ENCODE measurements at places on chromosomes 11 and 22. TPM values are rescaled to one million over a fixed set of nuclear protein-coding genes. Genes with fewer than 3 reads are reported as not detected.

GRCh38 chr11:75840522-75840921, 25.5 kb downstream of the UVRAG start:
- H3K36me3 ChIP-seq = peaks cover 16% of the 10 kb centered on the region
- H3K4me1 ChIP-seq = peaks cover 6% of the 10 kb centered on the region
- DNase-seq = no peak

- no peak for DNase-seq
- H3K4me1 ChIP-seq = peaks cover 3% of the 10 kb centered on the region
- H3K27ac ChIP-seq = no peak overlapping the region
- peaks cover 28% of the 10 kb centered on the region for H3K36me3 ChIP-seq
- H3K4me3 ChIP-seq = no peak overlapping the region
- peaks cover 6% of the 10 kb centered on the region for H3K27me3 ChIP-seq
These were observed 5.9 kb upstream of the SYCE3 start for GRCh38 chr22:50568626-50569025.

CARD18 gene
- not detected for total RNA-seq

GRCh38 chr22:19146215-19146968, 1.9 kb upstream of the ESS2 start:
- H3K4me1 ChIP-seq = peaks cover 21% of the 10 kb centered on the region
- H3K36me3 ChIP-seq = peaks cover 18% of the 10 kb centered on the region
- DNase-seq = no peak
- no peak overlapping the region for H3K27ac ChIP-seq

DNA sequence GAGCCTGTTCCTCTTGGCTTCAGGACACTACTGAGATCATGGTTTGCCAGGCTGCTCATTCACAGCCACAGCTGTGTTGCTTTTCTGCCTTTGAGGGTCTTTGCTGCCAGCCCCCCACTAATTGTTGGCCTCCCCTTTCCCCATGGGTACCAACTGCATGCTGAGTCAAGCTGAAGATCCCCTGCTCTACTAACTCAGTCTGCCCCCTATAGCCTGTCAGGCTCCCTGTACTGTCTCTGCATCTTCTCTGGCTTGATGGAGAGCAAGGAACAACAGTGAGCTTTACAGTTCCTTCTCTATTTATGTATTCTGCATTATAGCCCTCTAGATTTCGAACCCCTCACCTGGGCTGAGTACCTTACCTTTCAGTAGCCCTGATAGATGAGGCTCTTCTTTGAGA, 257.6 kb upstream of the CADM1 start:
- H3K27ac ChIP-seq = no peak overlapping the region
- no peak overlapping the region for H3K4me3 ChIP-seq
- no peak for DNase-seq
- peaks cover 12% of the 10 kb centered on the region for H3K27me3 ChIP-seq

DNA sequence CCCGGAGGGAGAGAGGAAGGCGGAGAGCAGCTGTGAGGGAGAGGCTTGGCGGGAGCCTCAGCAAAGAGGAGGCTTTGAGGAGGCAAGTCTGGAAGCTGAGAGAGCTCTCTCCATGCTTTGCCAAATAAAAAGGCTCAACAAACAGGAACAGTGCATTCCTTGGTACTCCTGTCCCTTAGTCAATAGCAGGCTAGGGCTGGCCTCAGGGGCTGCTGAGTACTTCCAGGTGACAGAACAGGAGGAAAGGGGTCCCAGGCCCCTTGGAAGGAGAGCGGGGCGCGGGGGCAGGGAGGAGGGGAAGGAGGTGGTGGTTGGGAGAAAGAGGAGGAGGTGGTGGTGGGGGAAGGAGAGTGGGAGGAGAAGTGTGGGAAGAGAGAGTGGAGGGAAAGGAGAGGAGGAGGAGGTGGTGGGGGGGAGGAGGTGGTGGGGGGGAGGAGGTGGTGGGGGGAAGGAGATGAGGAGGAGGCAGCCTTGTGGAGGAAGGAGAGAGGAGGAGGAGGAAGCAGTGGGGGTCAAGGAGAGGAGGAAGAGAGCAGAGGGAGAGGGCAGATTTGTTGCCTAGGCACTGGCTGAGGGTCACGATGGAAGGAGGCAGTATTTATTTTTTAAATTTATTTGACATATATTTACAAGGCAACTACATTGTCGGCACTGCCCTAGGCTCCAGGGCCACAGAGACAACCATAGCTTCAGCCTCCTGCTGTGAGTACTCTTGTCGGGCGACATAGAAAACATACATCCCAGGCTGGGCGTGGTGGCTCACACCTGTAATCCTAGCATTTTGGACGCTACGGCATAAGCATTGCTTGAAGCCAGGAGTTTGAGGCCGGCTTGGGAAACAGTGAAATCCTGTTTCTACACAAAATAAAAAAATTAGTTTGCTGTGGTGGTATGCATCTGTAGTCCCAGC, 74.2 kb upstream of the ZBED5 start:
- no peaks in the 10 kb centered on the region for H3K36me3 ChIP-seq
- no peak overlapping the region for H3K27ac ChIP-seq
- DNase-seq = no peak

ATL3 gene
- 35.1 TPM for total RNA-seq

DNA sequence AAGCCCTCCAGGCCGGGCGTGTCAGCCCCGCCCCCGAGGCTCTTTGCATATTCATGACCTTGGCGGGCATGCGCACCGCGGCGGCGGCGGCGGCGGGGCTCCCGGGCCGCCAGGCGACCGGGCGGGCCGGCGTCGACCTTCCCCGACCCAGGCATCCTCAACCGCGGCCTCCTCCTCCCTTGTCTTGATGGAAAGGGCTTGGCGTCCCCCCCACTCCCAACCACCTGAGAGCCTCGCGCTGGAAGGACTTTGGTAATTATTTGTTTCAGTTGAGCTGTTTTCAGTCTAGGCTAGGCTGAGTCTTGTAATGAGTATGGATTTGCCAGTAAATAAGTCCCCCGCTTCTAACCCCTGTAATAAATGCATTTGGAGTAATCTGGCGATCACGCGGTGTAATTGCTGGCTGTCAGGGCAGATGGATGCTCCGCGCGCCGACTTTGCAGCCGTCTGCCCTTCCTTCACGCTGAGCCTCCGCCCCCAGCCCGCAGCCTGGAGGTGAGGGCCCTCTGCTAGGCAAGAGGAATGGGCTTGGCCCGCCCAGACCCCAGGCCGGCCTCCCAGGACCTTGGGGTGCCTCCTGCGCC, 25.2 kb downstream of the FLRT1 start:
- no peak overlapping the region for H3K27ac ChIP-seq
- peaks cover 8% of the 10 kb centered on the region for H3K4me1 ChIP-seq
- H3K36me3 ChIP-seq = no peaks in the 10 kb centered on the region
- peak; percentile 67 for DNase-seq
- peak overlapping the region; percentile 61 for H3K4me3 ChIP-seq

TEX12 gene
- total RNA-seq = not detected

- H3K4me3 ChIP-seq = no peak overlapping the region
- no peaks in the 10 kb centered on the region for H3K36me3 ChIP-seq
- no peaks in the 10 kb centered on the region for H3K4me1 ChIP-seq
These were observed 46.3 kb downstream of the RBX1 start for GRCh38 chr22:40997520-40997919.

MRPL48 gene
- 46.0 TPM for total RNA-seq

KCNQ1 gene
- total RNA-seq = 26.0 TPM

- no peaks in the 10 kb centered on the region for H3K36me3 ChIP-seq
- no peak overlapping the region for H3K4me3 ChIP-seq
- DNase-seq = no peak
- no peak overlapping the region for H3K27ac ChIP-seq
- H3K4me1 ChIP-seq = no peaks in the 10 kb centered on the region
These were observed 66.7 kb upstream of the CAPRIN1 start for GRCh38 chr11:33984682-33985389.

TMEM151A gene
- total RNA-seq = not detected

- no peaks in the 10 kb centered on the region for H3K36me3 ChIP-seq
- H3K4me1 ChIP-seq = no peaks in the 10 kb centered on the region
- H3K4me3 ChIP-seq = no peak overlapping the region
- peaks cover 28% of the 10 kb centered on the region for H3K27me3 ChIP-seq
- H3K27ac ChIP-seq = no peak overlapping the region
These were observed 2.8 kb downstream of the USH1C start for GRCh38 chr11:17541330-17541885.

GRCh38 chr22:39814899-39815298, 78.7 kb downstream of the ENTHD1 start:
- H3K27ac ChIP-seq = no peak overlapping the region
- DNase-seq = no peak
- H3K36me3 ChIP-seq = no peaks in the 10 kb centered on the region
- peaks cover 30% of the 10 kb centered on the region for H3K27me3 ChIP-seq

- H3K4me1 ChIP-seq = no peaks in the 10 kb centered on the region
- no peak overlapping the region for H3K4me3 ChIP-seq
- no peak for DNase-seq
These were observed 665.4 kb upstream of the CCDC90B start for GRCh38 chr11:83951521-83951920.

DNA sequence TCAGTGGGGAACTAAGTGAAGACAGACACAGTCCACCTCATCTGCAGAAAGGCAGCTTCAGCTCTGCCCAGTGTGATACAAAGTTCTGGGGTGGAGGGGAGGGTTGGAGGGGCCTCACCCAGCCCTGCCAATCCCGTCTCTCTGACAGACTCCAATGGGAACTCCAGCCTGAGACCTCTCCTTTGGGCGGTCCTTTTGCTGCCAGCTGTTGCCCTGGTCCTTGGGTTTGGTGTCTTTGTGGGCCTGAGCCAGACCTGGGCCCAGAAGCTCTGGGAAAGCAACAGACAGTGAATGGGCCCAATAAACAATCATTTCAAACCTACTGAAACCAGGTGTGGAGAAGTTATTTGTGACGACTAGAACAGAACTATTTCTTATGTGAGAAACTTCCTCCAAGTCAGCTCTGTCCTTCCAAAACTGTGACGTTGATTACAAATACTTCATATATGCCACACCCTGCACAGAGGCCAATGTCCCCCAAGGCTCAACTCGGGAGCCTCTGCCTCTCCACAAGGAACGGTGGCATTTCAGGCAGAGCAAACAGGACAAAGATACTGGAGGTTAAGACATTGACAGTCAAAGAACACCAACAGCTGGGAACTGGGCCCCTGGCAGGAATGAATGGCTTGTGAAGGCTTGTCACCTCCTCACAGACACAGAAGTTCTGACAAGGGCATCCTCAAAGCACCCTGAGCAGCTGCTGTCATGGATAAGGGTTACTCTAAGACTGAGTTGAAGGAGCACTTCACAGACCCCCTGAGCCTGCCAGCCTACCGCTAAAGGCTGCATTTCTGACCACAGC, 8.2 kb downstream of the ZP1 start:
- peaks cover 12% of the 10 kb centered on the region for H3K36me3 ChIP-seq
- no peak for DNase-seq
- H3K4me3 ChIP-seq = no peak overlapping the region
- H3K4me1 ChIP-seq = peaks cover 55% of the 10 kb centered on the region
- H3K27me3 ChIP-seq = no peaks in the 10 kb centered on the region

NRIP3 gene
- 0.47 TPM for total RNA-seq

POU2AF1 gene
- 2.4 TPM for total RNA-seq

GRCh38 chr11:83056204-83056603, 15.5 kb downstream of the RAB30 start:
- DNase-seq = no peak
- peaks cover 44% of the 10 kb centered on the region for H3K4me1 ChIP-seq
- peaks cover 43% of the 10 kb centered on the region for H3K36me3 ChIP-seq
- no peaks in the 10 kb centered on the region for H3K27me3 ChIP-seq
- no peak overlapping the region for H3K27ac ChIP-seq

OSBP2 gene
- total RNA-seq = 0.55 TPM

DNA sequence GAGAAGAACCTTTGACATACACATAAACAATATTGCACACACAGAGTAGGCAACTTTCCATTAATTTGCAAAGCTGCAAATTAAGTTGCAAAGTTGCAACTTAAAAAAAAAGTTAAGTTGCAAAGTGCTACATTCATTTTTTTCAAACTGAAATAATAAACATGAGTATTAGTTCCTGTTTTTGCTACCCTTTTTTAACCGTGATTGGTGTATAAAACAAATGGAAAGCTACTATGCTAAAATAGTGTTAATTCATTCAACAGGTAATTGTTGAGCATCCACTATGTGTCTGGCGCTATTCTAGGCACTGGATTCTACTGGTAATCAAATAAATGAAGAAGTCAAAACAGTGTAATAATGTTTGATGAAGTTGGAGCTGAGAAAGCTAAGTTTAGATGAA, 8.1 kb downstream of the ZFP91 start:
- peaks cover 31% of the 10 kb centered on the region for H3K4me1 ChIP-seq
- H3K36me3 ChIP-seq = peaks cover 42% of the 10 kb centered on the region
- DNase-seq = no peak

NUDT8 gene
- total RNA-seq = 18.6 TPM

BTBD18 gene
- not detected for total RNA-seq

DNA sequence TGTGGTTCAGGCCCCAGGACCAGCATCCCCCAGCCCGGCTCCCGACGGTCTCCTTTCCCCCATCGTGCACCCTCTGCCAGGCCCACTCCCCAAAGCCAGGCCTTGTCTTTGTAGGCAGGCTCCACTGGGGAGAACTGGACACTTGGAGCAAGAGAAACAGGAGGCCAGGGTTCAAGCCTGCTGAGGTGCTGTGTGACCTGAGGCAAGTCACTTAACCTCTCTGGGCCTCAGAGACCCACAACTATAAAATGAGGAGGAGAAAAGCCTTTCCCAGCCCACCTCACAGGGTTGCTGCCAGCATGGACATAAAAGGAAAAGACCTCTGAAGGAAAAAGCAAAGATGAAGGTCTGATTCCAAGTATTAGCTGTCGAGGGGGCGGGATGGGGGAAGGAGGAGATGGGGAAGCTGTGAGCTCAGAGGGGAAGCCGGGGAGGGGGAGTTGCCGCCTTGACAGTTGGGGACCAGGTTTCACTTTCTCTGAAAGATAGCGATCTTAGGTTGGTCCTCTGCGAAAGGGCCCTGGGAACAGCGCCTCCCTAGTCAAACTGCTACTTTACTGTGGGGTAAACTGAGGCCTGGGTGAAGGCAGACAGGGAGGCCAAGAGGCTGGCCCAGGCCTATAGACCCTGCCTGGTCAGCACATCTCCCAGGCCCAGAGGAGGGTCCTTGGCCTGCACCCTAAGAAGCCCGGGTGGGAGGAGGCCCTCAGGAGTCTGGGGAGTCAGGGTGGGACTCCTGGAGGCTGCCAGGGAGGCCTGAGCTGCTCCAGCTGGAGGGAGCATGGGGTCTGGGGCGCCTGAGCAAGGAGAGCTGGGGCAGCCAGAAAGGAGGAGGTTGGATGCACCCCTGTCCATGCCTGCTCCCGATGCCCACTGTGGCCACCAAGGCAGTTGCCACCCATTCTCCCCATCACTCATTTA, 991 bp upstream of the OSM start:
- peak overlapping the region; percentile 96 for H3K4me3 ChIP-seq
- peak overlapping the region; percentile 97 for H3K27ac ChIP-seq

GRCh38 chr11:10394229-10395101, 60.6 kb upstream of the AMPD3 start:
- H3K4me3 ChIP-seq = no peak overlapping the region
- no peaks in the 10 kb centered on the region for H3K4me1 ChIP-seq
- H3K27ac ChIP-seq = no peak overlapping the region
- DNase-seq = no peak
- no peaks in the 10 kb centered on the region for H3K36me3 ChIP-seq

GRCh38 chr11:129012880-129013279, 70.2 kb upstream of the TP53AIP1 start:
- no peak for DNase-seq
- no peaks in the 10 kb centered on the region for H3K4me1 ChIP-seq

Measured in activated CD8-positive, alpha-beta T cell treated with anti-CD3 and anti-CD28 coated beads, Interleukin-2, amount 10 ng/mL, durations not matched to agents 7 days and 5 days (primary cell).